ENCODE measurements at places on chromosomes 7 and 10.

DNA sequence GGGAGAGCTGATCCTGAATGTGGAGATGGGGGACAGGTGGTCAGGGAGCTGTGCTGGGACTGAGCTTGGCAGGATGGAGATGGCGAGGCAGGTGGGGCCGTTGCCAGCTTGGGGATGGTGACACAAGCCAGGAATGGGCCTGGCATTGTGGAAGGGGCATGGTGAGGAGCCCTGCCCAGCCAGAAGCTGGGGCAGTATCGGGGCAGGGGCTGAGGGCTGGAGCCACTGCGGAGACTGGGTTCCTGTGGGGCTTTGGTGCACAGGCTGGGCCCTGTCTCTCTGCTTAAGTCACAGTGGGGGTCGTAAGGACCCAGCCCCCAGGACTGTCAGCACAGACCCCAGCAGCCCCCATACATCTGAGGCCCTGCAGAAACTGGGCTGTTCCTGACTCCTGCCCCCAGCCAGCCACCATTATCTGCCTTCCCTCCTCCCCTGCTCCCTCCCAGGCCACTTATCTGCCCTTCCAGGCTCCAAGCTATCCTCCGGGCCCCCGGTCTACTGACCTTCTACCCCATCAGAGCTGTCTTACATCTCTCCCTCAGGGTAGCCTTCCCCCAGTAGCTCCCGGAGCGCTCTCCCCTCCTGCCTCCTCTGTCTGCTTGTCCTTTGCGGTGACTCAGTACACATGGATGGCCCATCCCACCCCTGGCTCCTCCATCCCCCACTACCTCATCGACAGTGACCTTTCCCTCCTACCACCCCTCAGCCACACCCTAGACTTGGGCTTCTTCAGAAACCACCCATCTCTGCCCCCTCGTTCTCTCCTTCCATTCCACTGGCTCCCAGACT, 44.2 kb downstream of the PPIF start:
- no peak for DNase-seq

DNA sequence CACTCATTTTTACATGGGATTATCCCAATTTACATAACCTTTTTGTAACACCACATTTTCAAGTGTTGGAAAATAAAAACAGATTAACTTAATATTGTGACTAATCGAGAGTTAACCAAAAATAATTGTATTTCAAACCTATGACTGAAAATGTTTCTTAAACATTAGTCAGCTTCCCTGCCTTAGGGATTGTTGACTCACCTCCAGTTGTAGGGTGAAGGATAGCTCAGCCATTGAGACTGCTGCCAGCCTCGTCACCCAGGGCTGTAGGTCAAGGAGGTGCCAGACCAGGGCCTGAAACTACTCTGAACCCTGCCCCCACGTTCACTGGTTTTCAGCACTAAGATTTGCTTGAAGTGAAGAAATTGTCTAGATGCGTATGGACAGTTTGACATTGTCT, 351.2 kb downstream of the GFRA1 start:
- DNase-seq: no peak

DNA sequence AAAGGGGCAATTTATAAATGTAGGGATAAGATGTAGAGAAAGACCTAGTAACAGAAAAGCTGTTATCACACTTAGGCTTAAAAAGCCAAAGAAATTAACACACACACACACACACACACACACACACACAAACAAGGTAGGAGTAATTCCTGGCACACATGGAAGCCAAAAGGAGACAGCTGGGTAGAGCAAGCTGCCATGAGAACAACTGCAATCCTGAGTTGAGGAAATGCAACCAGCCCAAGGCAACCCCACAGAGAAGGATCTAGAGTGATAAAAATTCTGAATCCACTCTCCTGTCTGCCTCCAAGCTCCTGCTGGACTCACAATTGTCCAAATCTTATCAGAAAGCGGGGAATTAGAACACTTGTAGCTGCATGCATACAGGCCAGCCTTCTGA, 229.1 kb upstream of the DGKB start:
- no peak for DNase-seq

GRCh38 chr10:79084972-79085597, 16.3 kb downstream of the ZMIZ1 start:
- DNase-seq: no peak

DNA sequence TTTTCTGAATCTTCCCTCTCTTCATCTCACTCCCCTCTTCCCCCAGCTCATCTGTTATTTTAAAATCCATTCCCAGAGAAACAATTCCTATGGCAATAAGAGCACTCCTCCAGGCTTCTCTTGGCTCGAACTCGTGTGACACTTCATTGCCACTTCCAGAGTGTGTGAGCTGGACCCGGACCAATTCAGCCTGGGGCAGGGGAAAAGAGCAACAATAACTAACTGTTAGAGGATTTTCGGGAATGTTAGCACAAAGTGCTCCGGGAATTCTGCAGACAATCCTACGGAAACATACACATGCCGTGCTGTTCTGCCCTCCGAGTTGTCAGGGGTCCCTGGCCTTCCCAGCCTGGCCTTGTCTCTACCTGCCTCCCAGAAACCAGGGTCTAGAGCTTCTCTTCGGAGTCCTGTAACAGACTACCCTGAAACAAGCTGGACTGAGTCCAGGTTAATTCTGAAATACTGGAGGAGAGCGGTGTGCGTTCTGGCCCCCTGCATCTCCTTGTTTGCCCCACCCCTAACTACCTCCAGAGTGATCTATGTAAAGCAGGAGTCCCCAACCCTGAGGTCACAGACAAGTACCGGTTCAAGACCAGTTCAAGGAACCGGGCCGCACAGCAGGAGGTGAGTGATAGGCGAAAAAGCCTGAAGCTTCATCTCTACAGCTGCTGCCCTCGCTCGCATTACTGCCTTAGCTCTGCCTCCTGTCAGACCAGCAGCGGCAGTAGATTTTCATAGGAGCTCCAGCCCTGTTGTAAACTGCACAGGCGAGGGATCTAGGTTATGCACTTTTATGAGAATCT, 11.3 kb downstream of the COL26A1 start:
- no peak for DNase-seq

- DNase-seq: no peak
These were observed 1.9 kb upstream of the KPNA7 start for GRCh38 chr7:99209781-99210180.

DNA sequence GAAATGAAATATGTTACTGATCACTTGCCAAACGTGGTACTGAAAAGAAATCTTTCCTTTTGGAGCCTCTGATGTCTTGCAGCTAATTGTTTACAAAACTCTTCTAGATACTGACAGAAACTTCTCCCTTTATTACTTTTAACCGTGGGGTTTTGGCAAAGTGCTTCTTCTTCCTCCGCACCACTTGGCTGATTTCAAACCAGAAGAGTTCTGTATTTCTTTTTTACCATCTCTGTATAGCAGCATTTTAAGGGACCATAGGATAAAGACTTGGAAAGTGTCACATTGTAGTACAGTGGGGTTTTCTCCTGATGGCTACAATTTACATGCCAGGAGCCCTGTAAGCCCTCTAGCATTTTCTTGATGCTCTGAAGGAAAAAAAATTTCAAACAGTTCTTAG, 21.9 kb upstream of the CREB5 start:
- DNase-seq: no peak

DNA sequence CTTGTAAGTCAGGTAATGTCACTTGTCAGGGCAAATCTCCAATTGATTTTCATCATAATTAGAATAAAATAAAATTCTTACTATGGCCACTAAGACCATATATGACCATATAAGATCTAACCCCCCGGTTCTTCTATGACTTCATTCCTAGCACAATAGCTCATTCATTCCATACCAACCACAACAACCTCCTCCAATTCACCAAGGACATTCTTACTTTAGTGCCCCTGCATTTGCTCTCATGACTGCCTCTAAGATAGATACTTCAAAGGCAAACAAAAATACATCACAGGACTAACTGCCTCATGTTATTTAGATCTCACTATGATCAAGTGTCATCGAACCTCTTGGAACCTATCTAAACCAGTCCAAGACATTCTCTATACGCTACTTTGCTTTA, 90.8 kb downstream of the SNX13 start:
- no peak for DNase-seq

GRCh38 chr7:114759347-114760062, 162.4 kb upstream of the MDFIC start:
- no peak for DNase-seq

DNA sequence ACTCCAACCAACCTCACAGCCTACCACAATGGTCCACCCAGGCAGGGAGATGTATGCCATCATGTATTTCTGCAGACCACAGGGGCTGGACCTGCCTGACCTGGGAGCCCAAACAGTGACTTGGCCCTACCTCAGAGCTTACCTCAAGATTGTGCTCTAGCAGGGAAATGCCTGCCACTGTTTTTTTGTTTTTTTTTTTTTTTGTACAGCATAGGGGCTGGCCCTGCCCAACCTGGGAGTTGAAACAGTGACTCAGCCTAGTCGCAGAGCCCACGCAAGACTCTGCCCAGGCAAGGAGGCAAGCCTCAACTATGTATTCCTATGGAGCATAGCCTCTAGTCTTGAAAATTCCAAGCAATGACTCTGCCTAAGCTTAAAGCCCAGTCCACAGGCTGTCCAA, 39.3 kb upstream of the CDK6 start:
- no peak for DNase-seq

DNA sequence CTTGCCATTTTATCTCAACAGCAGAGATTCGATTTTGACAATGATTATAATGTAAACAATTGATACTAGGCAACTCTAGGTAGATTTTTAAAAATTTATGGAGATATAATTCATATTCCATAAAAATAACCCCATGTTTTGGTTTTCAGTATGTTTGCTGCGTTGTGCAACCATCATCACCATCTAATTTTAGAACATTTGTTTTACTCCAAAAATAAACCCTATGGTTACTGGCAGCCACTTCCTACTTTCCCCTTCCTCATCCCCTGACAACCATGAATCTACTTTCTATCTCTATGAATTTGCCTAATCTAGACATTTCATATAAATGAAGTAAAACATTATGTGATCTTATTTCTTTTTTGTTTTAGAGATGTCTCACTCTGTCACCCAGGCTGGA, 401.9 kb downstream of the THSD7A start:
- DNase-seq: no peak

DNA sequence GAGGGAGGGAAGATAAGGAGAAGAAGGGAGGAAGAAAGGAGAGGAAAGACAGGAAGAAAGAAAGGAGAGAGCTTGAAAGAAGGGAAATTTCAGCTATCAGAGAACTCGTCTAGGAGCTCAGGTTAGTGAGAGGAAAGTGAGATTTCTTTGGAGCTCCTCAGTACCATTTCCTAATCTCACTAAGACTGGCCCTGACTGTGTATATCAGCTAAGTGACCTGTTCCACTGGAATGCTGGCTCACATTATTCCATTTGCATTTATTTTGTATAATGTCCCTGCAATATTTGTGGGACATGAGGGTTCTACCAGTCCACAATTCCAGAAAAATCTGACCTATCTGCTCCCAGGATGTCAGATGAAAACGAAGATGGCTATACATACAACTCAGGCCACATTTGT, 114.7 kb upstream of the CELF2 start:
- no peak for DNase-seq

DNA sequence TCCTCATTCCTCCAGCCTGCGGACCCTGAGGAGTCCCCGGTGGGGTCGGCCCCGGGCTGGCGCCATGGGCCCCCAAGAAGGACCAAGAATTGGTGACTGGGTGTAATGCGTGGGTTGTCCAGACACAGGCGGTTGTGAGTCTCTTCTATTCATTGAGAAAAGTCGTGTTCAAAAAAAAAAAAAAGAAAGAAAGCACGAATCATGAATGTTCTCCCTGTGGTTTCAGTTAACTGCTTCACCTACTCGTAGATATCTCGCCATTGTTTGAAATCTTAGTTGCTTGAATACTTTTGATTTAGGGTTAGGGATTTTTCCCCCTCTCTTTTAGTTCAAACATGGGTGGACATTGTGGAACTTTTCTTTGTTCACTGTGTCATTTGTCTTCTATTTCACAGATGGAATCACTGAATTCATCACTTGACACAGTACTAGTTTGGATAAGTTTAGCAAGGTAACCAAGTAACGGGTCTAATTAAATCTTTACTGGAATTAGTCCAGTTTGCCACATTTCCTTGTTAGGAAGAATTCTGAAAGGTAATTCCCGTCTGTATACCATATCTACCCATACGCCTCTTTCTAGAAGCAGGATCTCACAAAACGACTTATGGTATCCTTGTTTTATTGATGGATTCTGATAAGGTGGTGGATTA, 775 bp downstream of the STARD3NL start:
- no peak for DNase-seq

DNA sequence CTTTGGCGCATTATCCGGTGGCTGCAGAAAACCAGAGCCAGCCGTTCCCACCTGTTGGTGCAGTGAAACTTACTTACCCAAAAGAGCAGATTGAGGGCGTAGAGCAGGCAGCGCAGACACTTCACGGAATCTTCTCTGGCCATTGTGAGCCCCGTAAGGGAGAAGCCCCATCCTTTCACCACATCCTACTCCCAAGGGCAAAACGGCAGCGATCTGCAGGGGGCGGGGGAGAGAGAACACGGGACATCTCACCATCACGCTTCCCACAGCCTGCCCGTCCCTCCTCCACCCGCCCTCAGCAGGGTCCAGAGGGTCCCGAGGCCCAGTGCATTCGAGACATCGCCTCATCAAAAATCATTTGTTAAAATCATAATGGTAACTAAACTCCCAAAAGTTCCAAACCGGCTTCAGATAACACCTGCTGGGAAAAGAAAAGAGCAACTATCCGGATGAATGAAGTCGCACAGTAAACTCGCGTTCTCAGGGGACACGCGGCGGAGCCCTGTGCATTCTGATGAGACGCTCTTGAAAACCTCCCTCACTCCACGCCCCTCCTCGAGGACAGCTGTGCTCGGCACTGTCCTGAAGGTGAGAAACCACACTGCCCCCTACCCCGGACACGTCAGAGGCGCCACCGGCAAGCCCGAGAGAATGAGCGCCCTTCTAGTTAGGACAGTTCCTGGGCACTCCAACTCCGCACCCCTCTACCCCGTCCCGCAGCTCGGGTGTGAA, 1.2 kb downstream of the TSPAN12 start:
- no peak for DNase-seq

DNA sequence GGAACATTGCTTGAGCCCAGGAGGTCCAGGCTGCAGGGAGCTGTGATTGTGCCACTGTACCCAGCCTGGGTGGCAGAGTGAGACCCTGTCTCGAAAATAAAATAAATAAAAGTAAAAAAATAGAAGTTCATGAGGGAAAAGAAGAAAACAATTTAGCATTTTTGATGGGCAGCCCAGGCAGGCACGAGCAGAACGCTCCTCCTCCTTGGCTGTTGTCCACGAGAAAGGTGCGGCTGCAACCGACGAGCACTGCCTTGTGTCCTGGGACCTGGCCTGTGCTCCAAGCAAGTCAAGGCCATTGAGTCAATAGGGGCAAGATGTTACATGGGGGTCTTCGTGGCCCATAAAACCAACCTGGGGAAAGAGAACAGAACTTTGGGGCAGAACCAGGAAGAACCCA, 25.6 kb downstream of the EBF3 start:
- DNase-seq: no peak
